Thyroid gland (tissue), 4 donors: ENCODE measurements at places on chromosomes 16 and 17. TPM values are rescaled to one million over a fixed set of nuclear protein-coding genes. Genes with fewer than 3 reads are reported as not detected.

GRCh38 chr16:56607109-56607618, 1.2 kb upstream of the MT2A start:
- H3K27ac ChIP-seq = peak overlapping the region; percentile 97
- H3K36me3 ChIP-seq = no peaks in the 10 kb centered on the region
- DNase-seq = peak; percentile 72
- no peaks in the 10 kb centered on the region for H3K27me3 ChIP-seq
- H3K4me1 ChIP-seq = peaks cover 51% of the 10 kb centered on the region

DNA sequence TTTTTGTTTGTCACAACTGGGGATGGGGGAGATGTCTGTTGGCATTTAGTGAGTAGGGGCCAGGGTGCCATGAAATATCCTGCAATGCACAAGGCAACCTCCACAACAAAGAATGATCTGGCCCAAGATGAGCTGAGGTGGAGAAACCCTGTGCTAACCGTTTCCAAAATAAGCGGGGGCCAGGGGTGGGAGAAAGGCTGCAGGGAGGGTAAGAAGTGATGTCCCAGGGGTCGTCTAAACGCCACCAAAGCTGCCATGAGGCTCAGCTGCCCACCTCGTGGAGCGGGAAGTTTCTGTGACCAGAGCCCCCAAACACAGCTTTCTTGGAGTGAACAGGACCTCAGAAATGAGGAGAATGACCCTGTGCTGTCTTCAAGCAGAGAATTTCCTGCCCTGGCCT, 76.5 kb upstream of the CDH5 start:
- H3K36me3 ChIP-seq = no peaks in the 10 kb centered on the region
- H3K4me1 ChIP-seq = no peaks in the 10 kb centered on the region
- no peak for DNase-seq
- H3K27me3 ChIP-seq = no peaks in the 10 kb centered on the region

- DNase-seq = no peak
- no peak overlapping the region for H3K4me3 ChIP-seq
- H3K4me1 ChIP-seq = no peaks in the 10 kb centered on the region
- H3K27ac ChIP-seq = no peak overlapping the region
- no peaks in the 10 kb centered on the region for H3K27me3 ChIP-seq
These were observed 93.3 kb downstream of the SOCS1 start for GRCh38 chr16:11162586-11163268.

DNA sequence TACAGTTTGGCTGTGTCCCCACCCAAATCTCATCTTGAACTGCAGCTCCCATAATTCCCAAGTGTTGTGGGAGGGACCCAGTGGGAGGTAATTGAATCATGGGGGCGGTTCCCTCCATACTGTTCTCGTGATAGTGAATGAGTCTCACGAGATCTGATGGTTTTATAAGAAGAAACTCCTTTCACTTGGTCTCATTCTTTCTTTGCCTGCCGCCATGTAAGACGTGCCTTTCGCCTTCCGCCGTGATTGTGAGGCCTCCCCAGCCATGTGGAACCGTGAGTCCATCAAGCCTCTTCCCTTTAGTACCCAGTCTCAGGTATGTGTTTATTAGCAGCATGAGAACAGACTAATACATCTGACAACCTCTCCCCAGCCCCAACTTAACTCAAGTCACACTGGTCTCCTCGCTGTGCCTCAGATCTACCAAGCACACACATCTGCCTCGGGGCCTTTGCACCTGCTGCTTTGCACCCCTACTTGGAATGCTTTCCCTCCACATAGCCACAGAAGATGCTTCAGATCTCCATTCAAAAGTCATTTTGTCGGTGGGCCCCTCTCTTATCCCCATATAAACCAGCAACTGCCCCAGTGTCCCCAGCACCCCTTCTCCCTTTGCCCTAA, 74.4 kb downstream of the RPH3AL start:
- no peak for DNase-seq
- H3K27ac ChIP-seq = no peak overlapping the region
- no peaks in the 10 kb centered on the region for H3K4me1 ChIP-seq
- H3K36me3 ChIP-seq = no peaks in the 10 kb centered on the region
- H3K27me3 ChIP-seq = no peaks in the 10 kb centered on the region

- no peak for DNase-seq
- no peaks in the 10 kb centered on the region for H3K27me3 ChIP-seq
- H3K4me1 ChIP-seq = no peaks in the 10 kb centered on the region
These were observed 8.7 kb downstream of the C16orf87 start for GRCh38 chr16:46822270-46822669.

DNA sequence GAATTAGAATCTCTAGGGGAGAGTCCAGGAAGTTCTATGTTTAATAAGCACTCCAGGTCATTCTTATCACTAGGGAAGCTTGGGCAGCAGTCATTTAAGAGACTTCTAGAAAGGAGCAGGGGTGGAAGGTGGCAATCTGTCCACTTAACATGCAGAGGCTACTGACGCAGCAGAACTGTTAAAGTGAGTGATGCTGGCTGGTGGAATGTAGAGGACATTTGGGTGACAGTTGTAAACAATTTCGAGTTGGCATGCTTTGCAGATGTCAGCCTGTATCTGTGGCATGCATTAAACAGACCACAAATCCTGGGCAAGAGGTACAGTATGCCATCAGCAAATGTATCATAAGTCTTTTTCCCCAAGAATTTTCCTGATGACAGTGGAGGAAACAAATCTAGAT, 40.5 kb upstream of the HS3ST3A1 start:
- no peaks in the 10 kb centered on the region for H3K36me3 ChIP-seq
- no peak overlapping the region for H3K4me3 ChIP-seq
- DNase-seq = no peak
- no peak overlapping the region for H3K27ac ChIP-seq
- H3K27me3 ChIP-seq = no peaks in the 10 kb centered on the region

GRCh38 chr16:996681-997080, 15.1 kb downstream of the SOX8 start:
- no peak overlapping the region for H3K4me3 ChIP-seq
- no peak overlapping the region for H3K27ac ChIP-seq
- H3K27me3 ChIP-seq = no peaks in the 10 kb centered on the region

- no peak overlapping the region for H3K4me3 ChIP-seq
- H3K27me3 ChIP-seq = no peaks in the 10 kb centered on the region
- H3K27ac ChIP-seq = no peak overlapping the region
- no peak for DNase-seq
- no peaks in the 10 kb centered on the region for H3K4me1 ChIP-seq
These were observed 49.7 kb downstream of the AHSP start for GRCh38 chr16:31577411-31577810.

GRCh38 chr17:72193391-72194106, 72.7 kb downstream of the SOX9 start:
- DNase-seq = no peak
- no peaks in the 10 kb centered on the region for H3K27me3 ChIP-seq
- no peaks in the 10 kb centered on the region for H3K36me3 ChIP-seq
- no peaks in the 10 kb centered on the region for H3K4me1 ChIP-seq
- H3K4me3 ChIP-seq = no peak overlapping the region

DNA sequence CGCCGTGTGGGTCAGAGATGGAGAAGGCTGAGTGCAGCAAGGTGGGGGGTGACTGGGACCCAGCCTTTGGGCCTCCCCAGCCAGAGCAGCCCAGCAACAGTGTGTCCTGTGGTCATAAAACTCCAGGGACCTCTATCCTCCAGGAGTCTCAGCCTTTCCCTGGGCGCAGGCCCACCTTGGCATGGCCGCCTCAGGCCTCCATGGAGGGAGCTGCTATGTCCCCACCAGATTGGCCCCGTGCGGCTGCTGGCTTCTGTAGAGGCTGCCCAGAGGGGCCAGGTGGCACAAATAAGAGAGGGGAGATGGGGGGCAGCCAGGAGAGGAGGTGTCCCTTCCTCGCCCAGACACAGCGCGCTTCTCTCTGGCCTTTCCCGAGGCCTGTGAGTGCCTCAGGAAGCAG, 2.6 kb upstream of the SYNGR3 start:
- H3K4me3 ChIP-seq = no peak overlapping the region
- no peak overlapping the region for H3K27ac ChIP-seq
- peaks cover 14% of the 10 kb centered on the region for H3K27me3 ChIP-seq
- H3K4me1 ChIP-seq = peaks cover 20% of the 10 kb centered on the region
- H3K36me3 ChIP-seq = peaks cover 13% of the 10 kb centered on the region

DNA sequence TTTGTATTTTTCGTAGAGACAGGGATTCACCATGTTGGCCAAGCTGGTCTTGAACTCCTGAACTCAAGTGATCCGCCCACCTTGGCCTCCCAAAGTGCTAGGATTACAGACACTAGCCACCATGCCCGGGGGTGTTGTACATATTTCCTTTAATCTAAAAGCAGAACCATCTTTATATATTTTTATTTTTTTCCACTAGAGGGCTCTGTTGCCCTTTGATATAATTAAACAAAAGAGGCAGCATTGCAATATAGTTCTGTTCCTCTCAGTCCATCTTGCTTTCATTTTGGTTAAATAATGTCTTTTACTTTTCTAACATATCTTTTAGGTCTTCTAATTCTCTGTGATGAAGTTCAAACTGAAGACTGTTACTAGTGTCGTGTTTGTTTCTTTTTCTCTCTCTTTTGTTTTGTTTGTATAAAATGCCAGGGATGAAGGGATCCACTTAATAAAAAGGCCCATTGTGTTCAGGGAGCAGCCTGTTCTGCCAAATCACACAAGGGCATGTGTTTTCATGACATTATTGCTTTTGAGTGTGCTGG, 23.4 kb downstream of the WWOX start:
- no peak overlapping the region for H3K4me3 ChIP-seq
- peaks cover 29% of the 10 kb centered on the region for H3K4me1 ChIP-seq
- no peaks in the 10 kb centered on the region for H3K27me3 ChIP-seq
- H3K36me3 ChIP-seq = peaks cover 8% of the 10 kb centered on the region
- DNase-seq = peak; percentile 59

- no peaks in the 10 kb centered on the region for H3K36me3 ChIP-seq
- no peaks in the 10 kb centered on the region for H3K4me1 ChIP-seq
- H3K27me3 ChIP-seq = no peaks in the 10 kb centered on the region
- DNase-seq = no peak
- H3K4me3 ChIP-seq = no peak overlapping the region
These were observed 30.3 kb upstream of the TOX3 start for GRCh38 chr16:52577130-52577706.

DNA sequence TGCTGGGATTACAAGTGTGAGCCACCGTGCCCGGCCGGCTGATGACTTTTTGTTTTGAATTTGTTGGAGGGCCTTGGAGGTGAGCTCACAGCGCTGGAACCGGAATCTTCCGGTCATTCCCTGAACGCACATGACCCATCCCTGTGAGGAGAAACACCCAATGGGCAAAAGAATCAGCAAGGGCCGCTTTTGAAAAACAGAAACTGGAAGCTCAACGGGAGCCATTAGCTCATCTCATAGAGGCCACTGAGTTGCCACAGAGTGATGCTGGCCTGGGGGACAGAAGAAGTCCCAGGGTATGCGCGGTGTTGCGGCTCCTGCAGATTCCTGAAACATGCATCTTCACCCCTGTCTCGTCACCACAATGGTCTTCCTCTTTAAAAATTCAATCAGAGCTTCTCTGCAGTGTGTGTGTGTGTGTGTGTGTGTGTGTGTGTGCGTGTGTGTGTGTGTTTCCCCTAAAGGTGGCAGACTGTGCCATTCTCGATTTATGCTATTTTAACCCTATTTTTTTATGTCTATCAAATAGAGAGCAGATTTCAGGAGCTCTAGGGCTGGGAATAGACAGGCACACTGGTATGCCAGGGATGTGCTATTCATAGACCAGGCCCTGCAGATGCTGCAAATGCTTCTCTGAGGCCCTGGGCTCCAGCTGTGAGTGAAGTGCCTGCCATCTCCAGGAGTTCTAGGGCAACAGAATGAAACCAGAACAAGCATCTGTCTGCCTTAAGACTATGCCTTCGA, 68.3 kb downstream of the MARCHF10 start:
- no peaks in the 10 kb centered on the region for H3K36me3 ChIP-seq
- no peaks in the 10 kb centered on the region for H3K27me3 ChIP-seq
- no peak overlapping the region for H3K27ac ChIP-seq
- no peak for DNase-seq

- H3K4me3 ChIP-seq = peak overlapping the region; percentile 10
- peak overlapping the region; percentile 94 for H3K27ac ChIP-seq
- H3K27me3 ChIP-seq = no peaks in the 10 kb centered on the region
These were observed 1.1 kb upstream of the FASN start for GRCh38 chr17:82098939-82099763.

DNA sequence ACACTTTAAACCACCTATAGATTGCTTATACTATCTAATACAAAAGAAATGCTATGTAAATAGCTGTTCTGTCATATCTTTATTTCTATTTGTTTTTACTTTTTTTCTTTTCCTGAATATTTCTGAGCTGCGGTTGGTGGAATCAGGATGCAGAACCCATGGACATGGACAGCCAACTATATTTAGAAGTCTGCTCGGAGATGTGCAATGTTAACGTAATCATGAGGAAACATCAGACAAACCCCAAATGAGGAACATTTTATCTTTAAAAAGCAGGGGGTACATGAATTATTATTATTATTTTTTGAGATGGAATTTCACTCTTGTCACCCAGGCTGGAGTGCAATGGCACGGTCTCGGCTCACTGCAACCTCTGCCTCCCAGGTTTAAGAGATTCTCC, 31.4 kb upstream of the GHDC start:
- no peak overlapping the region for H3K27ac ChIP-seq
- H3K27me3 ChIP-seq = no peaks in the 10 kb centered on the region
- peaks cover 3% of the 10 kb centered on the region for H3K4me1 ChIP-seq
- no peak overlapping the region for H3K4me3 ChIP-seq

DNA sequence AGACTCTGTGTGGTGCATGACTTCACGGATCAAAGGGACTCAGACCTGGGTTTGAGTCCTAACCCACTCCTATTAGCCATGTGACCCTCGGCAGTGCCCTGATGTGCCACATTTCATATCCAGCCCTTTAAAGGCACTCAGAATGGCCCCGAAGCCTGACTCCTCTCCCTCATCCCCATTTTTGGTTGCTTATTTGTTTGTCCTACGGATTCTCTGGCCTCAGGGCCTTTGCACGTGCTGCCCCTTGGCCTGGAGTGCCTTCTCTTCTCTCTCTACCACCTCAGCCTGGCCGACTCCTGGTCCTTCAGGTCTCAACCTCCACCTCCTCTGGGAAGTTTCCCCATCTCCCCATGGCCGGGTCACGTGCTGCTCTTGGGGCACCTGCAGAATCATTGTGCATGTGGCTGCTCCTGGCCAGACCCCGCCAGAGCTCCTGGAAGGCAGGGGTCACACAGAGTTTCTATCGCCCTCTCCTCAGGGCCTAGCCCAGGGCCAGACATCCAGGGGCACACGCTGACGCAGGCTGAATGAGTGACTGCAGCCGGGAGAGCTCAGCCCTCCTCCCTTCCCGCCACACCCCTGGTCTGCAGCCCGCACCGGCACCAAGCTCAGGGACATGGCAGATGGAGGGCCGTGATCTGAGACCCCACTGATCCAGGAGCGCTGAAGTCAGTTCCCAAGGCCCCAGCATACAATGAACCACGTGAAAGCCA, 22.0 kb upstream of the CIBAR2 start:
- H3K4me3 ChIP-seq = no peak overlapping the region
- no peak for DNase-seq
- H3K27ac ChIP-seq = no peak overlapping the region
- no peaks in the 10 kb centered on the region for H3K27me3 ChIP-seq

NPB gene
- 0.38 TPM for total RNA-seq

PLD6 gene
- total RNA-seq = 1.3 TPM

CFAP97D1 gene
- total RNA-seq = 0.13 TPM

PABPN1L gene
- not detected for total RNA-seq

RBFOX1 gene
- total RNA-seq = not detected

KRTAP2-1 gene
- total RNA-seq = not detected

HP gene
- total RNA-seq = 1.3 TPM

TNRC6A gene
- total RNA-seq = 70.7 TPM

CCDC102A gene
- total RNA-seq = 13.1 TPM

KAT7 gene
- 57.5 TPM for total RNA-seq

CYTH1 gene
- 69.0 TPM for total RNA-seq

GPR139 gene
- not detected for total RNA-seq
